ENCODE measurements at places on chromosomes 5 and 9.

- DNase-seq = no peak
Observed at GRCh38 chr5:170137694-170138214, 32.1 kb downstream of the FOXI1 start.

GRCh38 chr9:92942688-92943616 is 4.4 kb upstream of the FGD3 start:
- no peak for DNase-seq

GRCh38 chr5:157778121-157778805 is 34.8 kb downstream of the LSM11 start:
- DNase-seq = no peak

DNA sequence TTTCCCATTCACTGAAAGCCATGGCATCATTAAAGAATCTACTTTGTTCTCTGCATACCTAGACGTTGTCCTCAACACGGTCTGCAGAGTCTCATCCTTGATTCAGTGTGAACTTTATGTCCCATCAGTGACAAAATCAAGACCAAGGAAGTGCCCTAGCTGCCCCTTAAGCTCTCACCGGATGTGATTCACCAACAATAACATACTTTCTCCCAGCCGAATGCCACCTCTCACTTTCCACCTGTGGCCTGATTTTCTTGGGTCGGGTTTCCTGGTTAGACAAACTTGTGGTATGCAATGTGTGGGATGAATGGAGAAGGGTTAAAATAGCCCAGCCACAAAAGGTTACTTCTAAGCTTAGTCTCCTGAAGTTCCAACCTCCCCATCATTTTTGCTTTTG is 145.3 kb upstream of the PAPPA start:
- DNase-seq = no peak

- DNase-seq = no peak
Observed at GRCh38 chr5:142287096-142287972, 37.5 kb downstream of the SPRY4 start.

GRCh38 chr5:176647843-176648473 is 674 bp downstream of the TSPAN17 start:
- DNase-seq = peak; percentile 62

GRCh38 chr9:106862110-106862820 is 701 bp upstream of the ZNF462 start:
- peak; percentile 35 for DNase-seq

- no peak for DNase-seq
Observed at GRCh38 chr9:101429736-101430135, 5.8 kb downstream of the ALDOB start.

DNA sequence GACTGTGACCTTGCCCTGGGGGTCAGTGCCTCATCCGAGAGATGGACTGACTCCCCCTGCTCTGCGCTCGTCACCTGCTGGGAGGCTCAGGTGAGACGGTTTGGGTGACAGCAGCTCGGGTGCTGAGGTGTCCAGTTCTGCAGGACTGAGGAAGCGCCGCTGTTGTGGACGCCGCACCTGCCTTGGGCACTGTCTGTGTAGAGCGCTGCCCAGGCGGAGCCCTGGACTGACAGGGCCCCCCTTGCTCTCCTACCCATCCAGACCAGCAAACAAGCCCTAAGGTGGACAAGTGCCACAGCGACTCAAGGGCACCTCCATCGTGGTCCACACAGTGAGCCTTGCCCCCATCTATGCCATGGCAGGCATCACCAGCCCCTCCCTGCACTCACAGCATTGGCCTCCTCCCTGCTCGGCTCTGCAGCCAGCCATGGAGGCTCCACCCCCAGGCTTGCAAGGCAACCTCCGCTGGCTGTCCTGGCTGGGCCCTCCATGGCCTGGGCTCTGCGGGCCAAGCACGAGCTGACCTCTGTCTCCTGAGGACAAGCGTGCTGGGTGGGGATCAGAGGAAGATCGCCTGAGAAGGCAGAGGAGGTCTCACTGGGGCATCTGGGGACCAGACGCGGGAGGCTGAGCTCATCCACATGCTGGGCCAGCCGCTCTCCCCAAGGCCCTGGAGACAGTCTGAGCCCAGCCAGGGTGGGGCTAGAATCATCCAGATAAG is 87.1 kb upstream of the COL5A1 start:
- no peak for DNase-seq

- DNase-seq = no peak
Observed at GRCh38 chr5:55848783-55849182, 2.4 kb upstream of the IL31RA start.

DNA sequence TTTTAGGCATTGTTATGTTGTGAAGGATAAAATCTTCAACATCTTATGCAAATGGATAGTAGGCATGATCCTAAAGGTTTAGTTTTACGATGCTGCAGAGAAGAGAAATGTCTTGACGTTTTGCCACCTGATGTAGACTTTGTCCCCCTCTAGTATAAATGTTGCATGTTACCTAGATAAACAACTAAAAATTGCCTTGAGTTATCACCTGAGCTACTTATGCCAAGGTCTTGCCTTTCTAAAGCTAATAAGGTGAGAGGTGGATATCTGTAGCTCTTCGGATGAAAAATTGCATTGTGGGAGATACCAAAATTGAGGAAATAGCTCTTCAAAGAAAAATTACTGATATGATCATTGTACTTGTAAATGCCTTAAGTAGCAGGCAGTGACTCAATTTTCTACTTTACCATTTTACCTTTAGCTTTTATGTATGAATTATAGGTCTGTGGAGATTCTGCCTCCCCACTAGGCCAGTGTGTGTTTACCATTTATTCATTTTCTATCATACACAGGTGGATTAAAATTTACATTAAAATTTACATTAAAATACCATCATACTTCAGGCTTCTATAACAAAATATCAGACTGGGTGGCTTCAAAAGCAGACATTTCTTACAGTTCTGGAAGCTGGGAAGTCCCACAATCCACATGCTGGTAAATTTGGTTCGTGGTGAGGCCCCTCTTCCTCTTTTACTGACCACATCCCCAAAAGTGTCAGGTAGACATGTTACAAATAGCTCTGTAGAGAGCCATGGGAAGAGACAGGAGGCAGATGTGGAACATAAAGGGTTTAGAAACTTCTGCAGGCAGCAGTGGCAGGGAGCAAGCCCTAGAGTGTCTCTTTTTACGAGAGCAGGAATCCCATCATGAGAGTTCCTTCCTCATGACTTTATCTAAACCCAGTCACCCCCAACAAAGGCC is 100.7 kb upstream of the ERBIN start:
- DNase-seq = no peak

DNA sequence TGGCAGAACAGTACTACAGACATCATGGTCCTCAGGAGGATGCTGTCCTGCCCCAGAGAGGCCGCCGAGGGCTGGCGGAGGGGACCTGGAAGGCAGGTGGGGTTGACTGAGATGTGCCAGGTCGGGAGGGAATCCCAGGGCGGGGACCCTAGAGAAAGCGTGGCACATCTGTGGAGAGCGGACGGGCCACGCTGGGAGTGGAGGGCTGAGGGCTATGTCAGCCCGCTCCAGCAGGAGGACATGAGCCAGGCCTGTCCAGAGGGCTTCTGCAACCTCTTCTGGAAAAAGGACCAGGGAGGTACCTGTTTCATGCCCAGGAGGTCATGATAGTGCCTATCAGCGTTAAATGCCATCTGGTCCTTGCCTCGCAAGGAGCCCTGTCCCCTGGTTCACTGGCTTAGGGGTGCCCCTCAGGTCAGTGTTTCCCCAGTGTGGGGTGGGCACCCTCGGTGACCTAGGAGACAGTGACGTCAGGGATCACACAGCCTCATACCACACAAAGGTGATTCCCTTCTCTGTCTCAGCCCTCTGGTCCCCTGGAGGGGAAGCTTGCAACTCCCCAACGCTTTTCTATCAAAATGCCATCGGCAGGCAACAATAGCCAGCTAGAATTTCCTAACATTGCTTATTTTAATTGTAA is 103.6 kb upstream of the IER5L start:
- DNase-seq = no peak

DNA sequence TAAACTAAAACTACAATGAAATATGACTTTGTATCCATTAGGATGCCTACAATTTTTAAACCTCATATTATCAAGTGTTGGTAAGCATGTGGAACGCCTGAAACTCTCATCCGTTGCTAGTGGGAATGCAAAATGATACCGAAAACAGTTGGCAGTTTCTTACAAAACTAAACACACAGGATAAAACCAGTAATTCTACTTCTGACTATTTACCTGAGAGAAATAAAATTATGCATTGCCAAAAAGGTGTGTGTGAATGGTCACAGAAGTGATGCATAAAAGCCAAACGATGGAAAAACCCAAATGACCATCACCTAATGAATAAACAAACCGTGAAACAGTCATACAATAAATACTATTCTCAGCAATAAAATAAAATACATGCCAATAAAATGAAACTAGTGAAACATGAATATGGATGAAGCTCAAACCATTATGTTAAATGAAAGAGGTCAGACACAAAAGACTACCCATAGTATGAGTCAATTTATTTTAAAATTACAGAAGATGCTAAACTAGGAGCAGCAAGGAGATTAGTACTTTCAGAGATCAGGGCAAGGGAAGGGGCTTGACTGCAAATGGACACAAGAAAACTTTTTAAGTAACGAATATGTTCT is 13.4 kb downstream of the AUH start:
- DNase-seq = no peak

DNA sequence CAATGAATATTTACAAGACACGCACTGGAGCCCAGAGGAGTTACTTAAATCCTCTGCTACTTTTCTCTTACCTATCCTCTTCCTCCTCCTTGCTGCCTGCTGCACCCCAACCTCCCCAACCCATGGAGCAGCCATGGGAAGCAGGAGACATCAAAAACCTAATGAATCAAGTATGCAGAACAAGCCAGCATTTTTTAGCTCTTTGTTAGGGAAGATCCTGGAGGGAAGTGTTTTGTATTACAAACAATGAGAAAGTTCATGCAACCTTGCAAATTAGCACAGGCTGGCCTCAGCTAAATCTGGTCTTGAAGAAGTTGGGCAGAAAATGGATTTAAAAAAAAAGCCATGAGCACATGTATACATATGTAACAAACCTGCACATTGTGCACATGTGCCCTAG is 498.8 kb downstream of the KIF4B start:
- no peak for DNase-seq

DNA sequence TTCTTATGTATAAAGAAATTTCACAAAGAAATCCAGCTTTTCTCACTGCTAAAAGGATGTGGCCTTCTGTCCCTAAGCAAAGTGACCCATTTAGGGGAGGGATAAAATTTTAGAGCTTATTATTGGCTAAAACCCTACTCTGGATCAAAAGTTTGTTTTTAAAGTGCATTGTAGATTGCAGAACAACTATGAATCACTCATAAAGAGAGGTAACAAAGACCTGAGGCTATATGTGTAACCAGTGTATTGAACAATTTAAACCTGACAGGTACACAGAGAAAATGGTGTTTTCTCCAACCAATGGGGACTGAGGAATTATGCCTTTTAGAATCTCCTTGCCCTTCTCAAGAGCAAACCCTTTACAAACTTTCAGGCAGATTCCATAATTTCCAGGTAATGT is 86.6 kb downstream of the MUSK start:
- DNase-seq = no peak

DNA sequence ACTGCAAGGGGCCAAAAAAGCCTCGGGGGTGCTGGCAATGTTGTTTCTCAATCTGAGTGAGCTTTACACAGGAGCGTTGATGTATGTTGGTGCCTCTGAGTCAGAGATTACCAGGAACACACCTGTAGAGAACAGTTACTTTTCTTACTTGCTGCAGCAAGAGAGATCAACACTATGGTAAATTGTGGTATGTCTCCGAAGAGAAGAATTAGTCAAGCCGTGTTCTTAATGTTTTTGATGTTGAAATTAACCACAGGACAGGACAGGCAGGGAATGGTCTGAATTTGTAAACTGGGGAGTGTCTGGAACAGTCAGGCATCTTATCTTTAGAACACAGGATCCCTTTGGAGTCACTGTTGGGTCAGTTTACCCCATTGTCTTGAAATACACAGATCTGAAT is 285.7 kb downstream of the DNAH5 start:
- DNase-seq = no peak

GRCh38 chr5:113172231-113172826 is 195.7 kb downstream of the DCP2 start:
- no peak for DNase-seq

DNA sequence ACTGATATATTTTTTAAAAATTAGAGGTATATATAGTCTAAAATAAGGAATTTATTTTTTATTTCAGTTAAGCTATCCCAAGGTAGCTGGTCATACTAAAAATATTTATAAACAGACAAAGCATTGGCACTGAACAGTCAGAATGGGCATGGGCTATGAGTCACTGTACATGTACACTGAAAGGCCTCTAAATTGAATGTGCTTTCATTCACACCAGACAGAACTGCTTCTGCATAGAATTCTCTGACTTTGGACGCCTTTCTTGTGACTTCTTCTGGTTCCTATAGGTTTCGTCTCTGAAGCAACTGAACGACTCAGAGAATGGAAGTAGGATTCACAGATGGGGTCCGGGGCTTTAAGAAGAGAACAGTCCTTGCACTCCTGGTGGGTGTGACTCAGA is 394.8 kb upstream of the MEF2C start:
- DNase-seq = no peak

- DNase-seq = no peak
Observed at GRCh38 chr5:61731267-61731945, 399.3 kb downstream of the ZSWIM6 start.

DNA sequence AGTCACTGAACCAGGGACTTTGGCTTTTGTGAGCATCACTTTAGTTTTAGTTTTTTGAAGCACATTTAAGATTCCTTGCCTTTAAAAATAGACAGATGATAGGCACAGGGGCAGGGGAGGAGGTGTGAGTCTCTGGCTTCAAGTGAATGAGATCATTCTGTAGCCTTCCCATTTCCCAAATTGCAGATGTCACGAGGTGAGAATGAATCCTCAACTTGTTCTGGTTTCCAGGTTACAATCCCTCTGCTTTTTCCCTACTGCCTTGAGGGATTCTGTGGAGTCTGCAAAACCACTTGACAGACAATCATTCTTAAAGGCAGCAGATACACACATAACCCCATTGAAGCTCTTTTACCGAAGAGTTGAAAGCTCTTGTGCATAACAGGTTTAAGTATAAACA is 332.4 kb downstream of the DMAC1 start:
- no peak for DNase-seq

GRCh38 chr9:18705796-18706392 is 231.9 kb downstream of the ADAMTSL1 start:
- DNase-seq = no peak

- no peak for DNase-seq
Observed at GRCh38 chr5:36573438-36573837, 33.0 kb upstream of the SLC1A3 start.

DNA sequence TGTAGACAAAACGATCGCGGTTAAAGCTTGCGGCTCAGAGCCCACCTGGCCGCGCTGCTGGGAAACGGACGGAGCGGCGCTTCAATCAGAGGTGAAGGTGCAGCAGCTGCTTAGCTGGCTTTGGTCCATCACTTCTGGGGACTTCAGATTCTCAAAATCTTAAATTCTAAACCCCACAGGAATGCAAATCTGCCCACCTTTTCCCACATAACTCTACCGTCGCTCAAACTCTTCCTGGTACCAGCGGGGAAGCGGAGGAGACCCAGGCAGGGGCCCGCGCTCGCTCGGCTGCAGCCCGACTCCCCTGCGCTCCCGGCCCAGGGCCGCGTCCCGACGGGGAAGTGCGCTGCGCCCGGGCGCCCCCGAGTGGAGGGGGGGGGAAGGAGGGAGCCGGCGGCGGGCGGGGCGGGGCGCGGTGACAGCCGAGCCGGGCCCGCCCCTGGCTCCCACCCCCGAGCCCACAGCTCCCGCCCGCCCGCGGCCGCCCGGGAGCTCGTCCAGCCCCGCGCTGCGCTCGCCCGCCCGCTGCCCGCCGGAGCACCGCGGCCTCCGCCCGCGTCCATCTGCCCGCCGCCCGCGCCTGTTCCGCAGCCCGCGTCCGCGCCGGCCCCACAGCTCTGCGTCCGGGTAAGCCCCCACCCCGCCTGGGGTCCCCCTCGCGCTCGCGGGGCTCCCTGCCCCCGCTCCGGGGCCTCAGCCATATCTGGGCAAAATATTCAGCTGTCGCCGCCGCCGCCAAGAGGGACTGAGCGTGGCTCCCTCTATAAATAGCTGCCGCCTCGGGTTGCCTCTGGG is at the start of gene TMOD1:
Gene TMOD1 (plus strand): TSS at position 490 of the 795 bp plus-strand sequence. CDS start 22,523 bp downstream, outside the sequence.
- peak; percentile 71 for DNase-seq
